ENCODE measurements at places on chromosomes 12 and 14. TPM values are rescaled to one million over a fixed set of nuclear protein-coding genes. Genes with fewer than 3 reads are reported as not detected.

GRCh38 chr14:71148627-71149026 lies 241.4 kb downstream of the PCNX1 start:
- ATAC-seq: no peak

- no peak for ATAC-seq
These were observed 521.8 kb downstream of the MED13L start for GRCh38 chr12:115755725-115756085.

DNA sequence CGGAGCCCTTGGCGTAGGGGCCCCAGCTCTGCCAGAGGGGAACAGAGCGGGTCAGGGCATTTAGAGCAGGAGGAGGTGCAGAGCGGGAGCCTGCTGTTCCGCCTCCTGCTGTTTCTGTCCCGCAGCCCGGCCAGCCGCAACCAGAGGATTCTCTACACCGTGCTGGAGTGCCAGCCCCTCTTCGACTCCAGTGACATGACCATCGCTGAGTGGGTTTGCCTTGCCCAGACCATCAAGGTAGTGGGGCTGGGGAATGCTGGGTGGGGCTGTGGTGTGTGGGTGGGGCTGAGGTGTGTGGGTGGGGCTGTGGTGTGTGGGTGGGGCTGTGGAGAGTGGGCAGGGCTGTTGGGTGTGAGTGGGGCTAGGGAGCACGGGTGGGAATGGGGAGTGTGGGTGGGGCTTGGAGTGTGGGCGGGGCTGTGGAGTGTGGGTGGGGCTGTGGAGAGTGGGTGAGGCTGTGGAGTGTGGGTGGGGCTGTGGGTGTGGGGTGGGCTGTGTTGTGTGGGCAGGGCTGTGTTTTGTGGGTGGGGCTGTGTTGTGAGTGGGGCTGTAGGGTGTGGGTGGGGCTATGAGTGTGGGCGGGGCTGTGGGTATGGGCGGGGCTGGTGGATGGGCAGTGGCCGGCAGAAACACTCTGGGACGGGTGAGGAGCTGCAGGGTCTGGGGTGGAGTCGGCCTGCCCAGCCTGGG lies 8.0 kb downstream of the ASPG start:
- peak; percentile 51 for ATAC-seq

GRCh38 chr12:1503281-1503711 lies 91.1 kb downstream of the FBXL14 start:
- ATAC-seq: no peak

GRCh38 chr14:68683326-68683725 lies 109.5 kb downstream of the ZFP36L1 start:
- no peak for ATAC-seq

- ATAC-seq: no peak
These were observed 217.8 kb upstream of the NPAS3 start for GRCh38 chr14:32720927-32721326.

SOX5 gene
- 0.48 TPM for total RNA-seq

SLC24A4 gene
- 0.04 TPM for total RNA-seq

Measured in esophagus mucosa (tissue), 1 donor.